Prostate gland (tissue), 2 donors: ENCODE measurements at places on chromosomes 4 and X. TPM values are rescaled to one million over a fixed set of nuclear protein-coding genes. Genes with fewer than 3 reads are reported as not detected.

The DGAT2L6 gene
- total RNA-seq, result not detected

The NMU gene
- 2.5 TPM for total RNA-seq

The MAGEA2B gene
- total RNA-seq, result not detected

The XAGE1A gene
- total RNA-seq, result not detected

The CNGA1 gene
- 1.6 TPM for total RNA-seq

The UFSP2 gene
- total RNA-seq, result 32.1 TPM

The PLA2G12A gene
- total RNA-seq, result 20.2 TPM

The GRIA3 gene
- 1.1 TPM for total RNA-seq

The TET2 gene
- 19.8 TPM for total RNA-seq

The LRAT gene
- 0.64 TPM for total RNA-seq

The MSX1 gene
- total RNA-seq, result 2.2 TPM

The LAP3 gene
- total RNA-seq, result 98.1 TPM

The SOD3 gene
- 227 TPM for total RNA-seq

The POU3F4 gene
- total RNA-seq, result not detected
